ENCODE measurements at places on chromosomes 3 and 15.

DNA sequence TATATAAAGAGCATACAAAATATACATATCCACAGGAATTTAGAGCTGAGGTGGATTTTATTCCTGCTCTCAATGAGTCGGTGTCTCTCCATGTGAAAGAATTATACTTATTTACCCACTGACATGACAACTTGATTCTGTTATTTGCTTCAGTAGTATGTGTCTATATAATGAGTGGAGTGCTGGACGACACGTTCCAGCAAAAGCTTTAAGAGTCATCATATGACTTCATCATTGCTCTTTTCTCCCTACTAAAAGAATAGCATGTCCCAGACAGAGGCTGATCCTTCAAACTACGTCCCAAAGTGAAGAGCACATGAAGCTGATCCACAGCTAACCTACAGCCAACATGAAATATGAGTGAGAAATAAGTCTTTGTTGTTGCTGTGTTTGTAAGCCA lies 54.3 kb upstream of the GNB4 start:
- DNase-seq = no peak

DNA sequence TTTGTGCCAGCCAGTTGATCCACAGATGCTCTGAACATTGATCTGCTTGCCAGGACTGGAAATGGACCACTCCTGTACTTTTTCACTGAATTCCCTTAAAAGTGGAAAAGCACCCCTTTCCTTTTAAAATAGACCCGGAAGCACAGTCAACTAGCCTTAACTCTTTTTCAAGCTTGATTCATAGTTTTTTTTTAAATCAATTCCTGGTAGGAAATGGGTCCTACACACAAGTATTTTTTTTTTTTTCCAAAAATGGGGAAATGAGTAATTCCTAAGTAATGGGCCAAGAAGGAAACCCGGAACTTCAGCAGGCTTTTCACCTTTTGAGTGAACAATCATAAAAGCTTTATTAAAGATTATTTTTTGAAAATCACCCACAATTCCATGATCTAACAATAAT lies 234.4 kb upstream of the ADAMTS9 start:
- no peak for DNase-seq

GRCh38 chr15:79878078-79878705 lies 18.6 kb downstream of the MTHFS start:
- no peak for DNase-seq

GRCh38 chr3:143751643-143752178 lies 96.6 kb downstream of the SLC9A9 start:
- no peak for DNase-seq

- no peak for DNase-seq
Measured at GRCh38 chr3:158573714-158574113, 2.7 kb downstream of the MLF1 start.

GRCh38 chr3:78613421-78613879 lies 1154.3 kb downstream of the ROBO1 start:
- DNase-seq = no peak

DNA sequence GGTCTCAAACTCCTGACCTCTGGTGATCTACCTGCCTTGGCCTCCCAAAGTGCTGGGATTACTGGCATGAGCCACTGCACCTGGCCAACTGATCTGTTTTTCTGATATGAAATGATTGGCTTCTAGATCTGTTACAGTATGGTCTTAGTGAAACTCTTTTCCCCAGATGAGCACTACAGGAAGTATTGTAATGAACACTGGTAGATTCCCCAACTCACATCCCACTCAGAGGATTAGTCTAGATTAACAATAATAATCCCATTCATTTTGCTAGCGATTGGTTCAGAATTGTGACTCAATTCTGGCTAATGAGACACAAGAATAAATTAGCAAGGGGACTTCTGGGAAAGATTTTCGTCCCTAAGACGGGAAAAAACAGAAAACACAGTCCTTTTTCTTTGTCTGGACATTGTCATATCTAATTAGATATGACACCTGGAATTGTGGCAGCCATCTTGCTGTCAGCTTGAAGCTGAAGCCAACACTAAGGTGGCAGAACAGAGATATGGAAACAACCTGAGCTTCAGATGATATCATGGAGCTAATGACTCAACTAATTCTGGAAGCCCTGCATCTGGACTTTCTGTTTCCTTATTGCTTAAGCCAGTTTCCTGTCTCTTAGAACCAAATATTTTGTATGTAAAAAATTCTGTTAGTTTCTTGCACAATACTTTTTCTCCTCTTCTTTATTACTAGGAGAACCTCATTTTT lies 17.4 kb upstream of the NPTN start:
- no peak for DNase-seq

All from H4 (cell line).